ENCODE measurements at places on chromosomes 12 and 14.

GRCh38 chr12:49661191-49661590 lies 37.8 kb downstream of the PRPF40B start:
- DNase-seq: no peak

- DNase-seq: no peak
Measured at GRCh38 chr12:46167412-46167811, 101.4 kb downstream of the SLC38A1 start.

DNA sequence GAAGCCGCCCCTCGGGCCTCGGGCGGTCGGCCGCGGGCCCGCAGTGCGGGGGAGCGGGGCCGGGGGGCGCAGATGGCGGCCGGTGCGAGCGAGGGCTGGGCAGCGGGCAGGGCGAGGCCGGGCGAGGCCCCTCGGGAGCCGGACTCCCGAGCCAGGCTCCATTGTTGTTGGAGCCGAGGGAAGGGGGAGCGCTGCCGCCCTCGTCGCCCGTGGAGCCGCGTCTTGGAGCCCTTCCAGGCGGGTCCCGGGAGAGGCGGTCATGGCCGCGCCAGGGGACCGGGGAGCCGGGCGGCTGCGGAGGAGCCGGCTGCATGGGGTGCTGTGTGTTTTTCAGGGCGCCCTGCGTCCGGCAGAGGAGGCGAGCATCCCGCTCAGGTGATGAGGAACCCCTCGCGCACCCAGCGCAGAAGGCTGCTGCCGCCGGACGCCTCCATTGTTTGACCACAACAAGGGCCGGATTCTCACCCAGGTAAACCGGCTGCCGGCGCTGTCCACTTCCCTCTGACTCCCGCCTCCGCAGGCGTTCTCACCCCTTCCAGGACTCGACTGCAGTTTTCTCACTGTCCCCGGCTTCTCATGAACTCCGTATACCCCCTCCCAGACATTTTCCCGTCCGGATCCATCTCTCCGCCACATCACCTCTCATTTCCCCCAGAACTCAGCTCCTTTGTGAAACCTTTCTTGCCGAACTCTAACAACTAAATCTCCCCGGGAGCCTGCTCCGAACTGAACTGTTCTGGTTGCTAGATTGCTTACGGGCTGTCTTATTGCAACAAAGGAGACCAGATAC lies 732 bp downstream of the ZNF664 start:
- DNase-seq: peak; percentile 46

DNA sequence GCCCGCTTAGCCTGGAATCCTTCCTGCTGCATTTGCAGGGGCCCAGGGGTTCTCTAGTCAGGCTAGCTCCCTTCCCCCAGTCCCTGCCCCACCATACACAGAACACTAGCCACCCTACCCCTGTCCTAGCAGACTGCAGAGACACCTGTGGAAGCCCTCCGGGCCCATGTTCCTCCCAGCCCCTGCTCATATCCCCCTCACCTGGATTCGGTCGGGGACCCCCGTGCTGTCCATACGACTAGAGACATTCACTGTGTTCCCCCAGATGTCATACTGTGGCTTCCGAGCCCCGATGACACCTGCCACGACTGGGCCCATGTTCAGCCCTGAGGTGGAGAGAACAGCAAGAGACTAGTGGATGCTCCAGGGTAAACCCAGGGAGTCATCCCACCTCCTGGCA lies 20.2 kb downstream of the ADCY6 start:
- DNase-seq: no peak

DNA sequence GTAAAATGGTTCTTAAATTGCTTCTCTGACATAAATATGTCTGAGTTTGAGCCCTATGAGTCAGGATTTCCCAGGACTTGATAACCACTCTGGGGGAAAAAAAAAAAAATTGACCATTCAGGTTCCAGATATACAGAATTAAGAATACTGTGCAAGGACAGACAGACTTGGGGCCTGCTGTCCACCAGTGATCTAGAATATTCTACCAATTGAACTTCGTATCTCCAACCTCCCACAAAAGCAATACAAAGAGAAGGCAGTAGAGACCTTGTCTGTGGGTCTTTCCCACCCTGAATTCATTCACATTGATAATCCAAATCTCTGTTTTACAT lies 4.1 kb downstream of the SINHCAF start:
- DNase-seq: no peak

GRCh38 chr14:77872983-77873382 lies 73.1 kb downstream of the ADCK1 start:
- no peak for DNase-seq
